ENCODE measurements at places on chromosomes 12 and 14.

DNA sequence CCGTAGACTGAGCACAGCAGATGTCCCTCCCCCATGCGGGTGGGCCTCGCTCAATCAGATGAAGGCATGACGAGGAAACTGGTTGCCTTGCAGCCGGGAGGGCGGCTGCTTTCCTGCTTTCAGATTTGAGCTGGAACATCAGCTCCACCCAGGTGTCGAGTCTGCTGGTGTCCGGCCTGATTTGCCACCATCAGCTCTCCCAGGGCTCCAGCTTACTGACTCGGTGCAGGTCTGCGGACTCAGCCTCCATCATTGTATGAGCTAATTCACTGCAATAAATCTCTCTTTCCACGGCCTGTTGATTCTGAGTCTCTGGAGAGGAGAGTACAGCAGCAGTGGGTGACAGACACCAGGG, 156.2 kb downstream of the KIF26A start:
- DNase-seq, result peak; percentile 70

GRCh38 chr14:60266021-60266937, 17.3 kb downstream of the PPM1A start:
- DNase-seq, result no peak

- no peak for DNase-seq
Measured at GRCh38 chr12:93447555-93448290, 6.0 kb upstream of the UBE2N start.

DNA sequence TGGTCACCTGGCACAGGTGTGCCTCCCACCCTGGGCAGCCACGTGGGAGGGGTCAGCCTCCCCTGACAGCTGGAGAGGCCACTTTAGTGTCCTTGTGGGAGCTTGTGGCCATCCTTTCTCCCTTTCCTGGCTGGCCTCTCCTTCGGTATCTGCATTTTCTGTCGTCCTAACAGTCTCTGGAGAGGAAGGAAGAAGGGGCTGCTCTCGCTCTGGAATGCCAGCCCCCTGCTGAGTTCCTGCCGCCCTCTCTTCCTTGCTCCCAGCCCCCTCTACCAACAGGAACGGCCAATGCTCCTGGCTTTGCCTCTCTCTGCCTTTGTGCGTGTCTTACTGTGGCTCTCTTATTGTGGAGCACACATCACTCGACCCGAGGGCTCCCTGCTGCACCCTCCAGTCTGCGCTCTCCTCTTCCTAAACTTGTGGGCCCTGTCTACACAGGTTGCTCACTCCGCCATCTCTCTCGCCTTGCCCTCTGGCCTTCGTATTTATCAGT, 70.8 kb downstream of the FBXL14 start:
- DNase-seq, result peak; percentile 56

- no peak for DNase-seq
Measured at GRCh38 chr12:88001327-88001726, 27.9 kb downstream of the C12orf50 start.

DNA sequence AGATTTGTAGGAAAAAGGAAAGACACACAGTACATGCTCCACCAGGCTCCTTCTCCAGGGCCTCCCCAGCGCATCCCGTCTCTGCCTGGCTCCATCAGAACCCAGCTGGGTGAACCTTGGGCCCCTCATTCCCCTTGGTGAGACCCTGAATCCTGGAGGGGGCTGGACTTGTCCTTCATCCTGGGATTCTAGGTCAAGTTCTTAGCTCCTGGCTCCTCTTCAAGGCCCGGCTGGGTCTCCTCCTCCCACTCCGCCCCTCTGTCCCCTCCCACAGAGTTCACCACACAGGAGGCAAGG, 49.2 kb downstream of the PSMA6 start:
- no peak for DNase-seq

DNA sequence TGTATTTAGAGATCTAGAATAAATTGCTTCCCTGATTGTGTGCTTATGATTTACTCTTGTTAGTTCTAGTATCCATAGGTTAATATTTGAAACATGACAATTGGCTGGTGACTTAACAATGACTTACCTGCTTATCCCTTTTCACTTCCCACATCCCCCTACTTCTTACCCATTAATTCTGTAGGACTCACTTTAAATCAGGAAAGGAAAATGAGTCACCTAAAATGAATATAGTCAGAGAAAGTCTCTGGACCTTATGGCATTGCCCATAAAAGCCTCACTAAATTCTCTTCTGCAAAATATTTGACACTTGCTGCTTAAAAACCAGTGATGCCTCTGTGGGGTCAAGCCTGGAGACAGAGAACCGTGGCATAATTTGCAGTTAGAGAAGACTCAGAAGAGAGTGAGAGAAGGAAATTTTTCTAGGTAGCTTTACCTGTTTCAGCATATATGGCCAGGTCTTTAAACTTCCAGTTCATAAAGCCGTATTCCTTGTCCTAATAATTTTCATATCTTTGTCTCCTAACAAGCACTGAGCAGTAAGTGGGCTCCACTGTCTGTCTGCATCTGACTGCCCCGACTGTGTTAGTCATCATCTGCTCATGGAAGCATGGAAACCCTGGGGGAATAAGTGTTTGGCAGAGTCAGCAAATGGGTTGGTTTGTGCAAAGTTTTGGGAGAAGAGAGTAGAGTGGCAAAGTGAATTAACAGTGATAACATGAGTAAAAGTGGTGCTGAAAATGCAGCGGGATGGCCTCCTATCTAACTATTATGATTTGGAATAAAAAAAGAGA, 294.4 kb downstream of the AKAP6 start:
- DNase-seq, result no peak

DNA sequence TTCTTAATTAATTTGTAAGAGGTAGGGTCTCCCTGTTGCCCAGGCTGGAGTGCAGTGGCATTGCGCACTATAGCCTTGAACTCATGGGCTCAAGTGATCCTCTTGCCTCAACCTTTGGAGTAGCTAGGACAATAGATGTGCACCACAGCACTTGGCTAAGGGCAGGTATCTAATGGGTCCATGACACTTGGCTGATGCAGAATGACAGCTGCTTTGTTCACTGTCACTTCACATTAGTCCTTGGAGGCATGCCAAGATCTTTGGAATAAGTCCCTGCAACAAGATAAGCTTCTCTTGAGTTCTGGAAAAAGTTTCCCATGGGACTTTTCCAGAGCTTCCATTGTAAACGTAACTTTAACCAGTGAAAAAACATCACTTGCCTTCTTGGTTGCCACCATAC, 23.4 kb downstream of the COQ6 start:
- no peak for DNase-seq

DNA sequence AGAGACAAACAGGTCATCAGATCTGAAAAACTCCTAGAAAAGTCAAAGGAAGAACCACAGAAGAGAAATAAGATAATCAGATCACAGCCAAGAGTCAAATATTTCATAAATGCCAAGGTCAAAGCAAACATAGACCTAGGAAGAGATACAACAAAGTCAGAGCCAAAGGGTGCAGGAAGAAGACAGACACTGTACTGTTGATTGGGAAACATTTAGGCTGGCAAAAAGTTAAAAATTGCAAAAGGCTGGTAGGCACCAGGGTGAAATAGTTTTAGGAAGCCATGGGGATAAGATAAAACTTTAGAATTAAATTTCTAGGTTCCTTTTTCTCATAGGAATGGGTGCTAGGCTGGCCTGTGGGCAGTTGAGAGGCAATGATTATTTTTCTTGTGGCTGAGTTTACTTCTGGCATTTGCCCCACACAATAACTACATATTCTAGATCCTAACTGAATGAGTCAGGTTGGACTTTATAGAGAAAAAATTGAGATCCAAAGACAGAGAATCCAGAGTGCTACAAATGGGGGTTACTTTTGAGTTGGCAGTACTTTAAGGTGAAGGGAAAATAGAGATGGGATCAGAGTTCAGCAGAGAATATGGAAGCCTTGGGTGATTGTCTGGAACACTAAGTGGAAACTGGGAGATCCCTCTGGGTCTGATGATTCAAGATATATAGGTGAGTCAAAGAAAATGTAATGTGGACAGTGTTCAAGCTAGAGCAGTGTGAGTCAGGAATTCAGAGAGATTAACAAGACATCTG, 215.5 kb downstream of the C12orf50 start:
- DNase-seq, result no peak

GRCh38 chr12:55929306-55929791, 1.6 kb upstream of the DGKA start:
- no peak for DNase-seq

- DNase-seq, result peak; percentile 89
Measured at GRCh38 chr12:7989827-7990491, 42.6 kb upstream of the FOXJ2 start.

DNA sequence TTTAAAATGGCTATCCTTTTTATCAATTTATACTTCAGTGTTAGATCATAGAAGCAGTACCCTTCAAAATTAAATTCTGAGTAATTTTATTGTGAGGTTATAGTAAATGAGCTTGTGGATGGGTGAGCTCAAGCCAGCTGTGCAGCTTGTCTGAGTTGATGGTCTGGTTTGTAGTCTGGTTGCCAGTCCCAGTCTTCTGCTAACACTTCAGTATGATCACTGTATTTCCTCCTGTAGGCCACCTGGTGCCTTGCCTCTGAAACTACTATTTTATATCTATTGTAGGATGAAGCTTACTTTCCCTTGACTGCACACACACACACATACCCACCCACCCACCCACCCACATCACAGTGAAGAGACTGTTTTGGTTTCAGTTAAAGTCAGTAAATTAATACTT, 496.4 kb downstream of the PCNX1 start:
- DNase-seq, result no peak

DNA sequence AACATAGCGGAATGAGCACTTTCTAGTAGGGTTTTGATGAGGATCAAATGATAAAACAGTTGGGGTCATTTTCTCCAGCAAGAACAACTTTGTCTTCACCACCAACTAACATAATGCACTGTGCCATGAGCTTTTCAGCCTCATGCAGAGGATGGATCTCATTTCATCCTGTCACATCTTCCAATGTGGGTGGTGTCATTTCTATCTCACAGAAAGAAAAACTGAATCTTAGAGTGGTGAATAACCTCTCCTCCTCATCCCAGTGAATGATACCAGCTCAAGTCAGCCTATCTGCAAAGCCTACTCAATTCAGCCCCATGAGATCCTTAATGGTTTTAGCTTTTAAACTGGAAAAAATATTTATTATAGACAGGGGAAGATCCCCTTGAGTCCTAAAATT, 1147.2 kb downstream of the VRK1 start:
- no peak for DNase-seq

GRCh38 chr12:114926341-114926740, 242.4 kb upstream of the TBX3 start:
- DNase-seq, result no peak

GRCh38 chr14:60651086-60651795, 2.0 kb upstream of the SIX1 start:
- DNase-seq, result no peak

DNA sequence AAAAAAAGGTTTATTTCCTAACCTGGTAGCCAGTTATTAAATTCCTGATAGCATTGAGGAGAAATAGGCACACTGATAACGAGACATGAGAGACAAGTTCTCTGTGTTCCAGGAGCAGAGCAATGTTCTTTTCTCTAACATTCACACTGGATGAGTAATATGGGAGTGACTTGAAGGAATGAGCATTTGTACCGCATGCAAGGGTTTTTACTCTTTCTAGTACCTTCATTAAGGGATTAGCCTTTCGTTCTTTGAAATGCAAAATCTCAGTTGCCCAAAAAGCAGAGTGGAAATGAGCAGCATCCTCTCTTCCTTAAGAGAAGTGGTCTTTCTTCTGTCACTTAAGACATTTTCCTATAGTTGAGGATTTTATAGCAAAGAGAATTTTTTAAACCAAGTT, 54.7 kb downstream of the FGD4 start:
- no peak for DNase-seq

DNA sequence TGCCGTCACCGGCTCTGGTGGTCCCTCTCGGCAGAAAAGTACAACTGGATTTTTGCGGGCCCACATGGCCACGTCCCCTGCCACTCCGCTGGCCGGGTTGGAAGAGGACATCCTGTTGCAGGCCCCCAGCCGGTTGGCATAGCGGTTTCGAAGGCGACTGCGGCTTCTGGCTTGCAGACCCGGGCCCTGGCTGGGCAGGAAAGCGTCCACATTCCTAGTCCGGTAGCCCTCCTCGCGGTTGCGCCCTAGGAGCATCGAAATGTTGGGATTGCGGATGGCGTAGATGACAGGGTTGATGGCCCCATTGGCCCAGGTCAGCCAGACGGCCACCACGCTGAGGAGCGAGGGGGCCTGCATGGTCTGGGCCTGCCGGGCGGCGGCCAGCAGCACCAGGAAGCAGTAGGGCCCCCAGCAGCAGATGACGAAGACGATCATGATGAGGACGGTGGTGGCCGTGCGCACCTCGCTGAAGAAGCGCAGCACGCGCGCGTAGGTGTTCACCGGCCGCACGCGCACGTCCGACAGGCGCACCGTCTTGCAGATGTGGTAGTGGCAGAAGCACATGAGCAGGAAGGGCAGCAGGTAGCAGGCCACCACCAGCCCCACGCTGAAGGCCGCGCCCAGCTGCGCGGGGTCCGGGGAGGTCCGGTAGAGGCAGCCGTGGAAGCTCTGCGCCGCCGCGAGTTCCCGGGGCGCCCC, 1.2 kb downstream of the GPR135 start:
- DNase-seq, result peak; percentile 77

- no peak for DNase-seq
Measured at GRCh38 chr12:24134092-24134491, 184.6 kb upstream of the SOX5 start.

All from posterior vena cava (tissue), 2 donors.